ENCODE measurements at places on chromosomes 6 and 20.

DNA sequence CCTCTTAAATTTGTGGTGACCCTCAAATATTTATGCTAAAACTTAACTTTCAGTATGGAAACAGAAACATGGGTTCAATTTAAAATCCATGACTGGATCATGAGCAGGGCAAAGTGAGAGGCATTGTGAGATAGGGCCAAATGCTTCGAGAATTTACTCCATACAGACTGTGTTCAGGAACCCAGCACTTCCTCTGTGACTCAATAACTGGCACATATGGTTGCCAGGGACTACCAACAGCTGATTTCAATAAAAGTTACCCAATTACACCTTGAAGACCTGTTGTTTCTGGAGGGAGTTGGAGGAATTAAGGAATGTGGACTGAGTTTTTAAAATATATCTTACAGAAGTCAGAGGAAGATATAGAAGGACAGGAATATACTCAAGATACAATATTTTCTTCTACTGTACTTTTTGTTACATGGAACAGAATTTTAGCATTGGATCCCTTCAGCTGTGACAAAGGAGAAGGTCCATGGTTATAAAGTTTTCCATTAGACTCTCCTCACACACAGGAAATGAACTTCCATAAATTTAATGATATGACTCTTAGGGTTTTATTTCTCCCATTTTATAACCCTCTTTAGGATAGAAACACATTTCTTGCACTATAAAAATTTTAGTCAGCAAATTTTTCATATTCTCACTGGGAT, 258.5 kb downstream of the KHDC1L start:
- DNase-seq = no peak

- peak; percentile 33 for DNase-seq
These were observed 874.2 kb downstream of the TFAP2A start for GRCh38 chr6:9540534-9541126.

DNA sequence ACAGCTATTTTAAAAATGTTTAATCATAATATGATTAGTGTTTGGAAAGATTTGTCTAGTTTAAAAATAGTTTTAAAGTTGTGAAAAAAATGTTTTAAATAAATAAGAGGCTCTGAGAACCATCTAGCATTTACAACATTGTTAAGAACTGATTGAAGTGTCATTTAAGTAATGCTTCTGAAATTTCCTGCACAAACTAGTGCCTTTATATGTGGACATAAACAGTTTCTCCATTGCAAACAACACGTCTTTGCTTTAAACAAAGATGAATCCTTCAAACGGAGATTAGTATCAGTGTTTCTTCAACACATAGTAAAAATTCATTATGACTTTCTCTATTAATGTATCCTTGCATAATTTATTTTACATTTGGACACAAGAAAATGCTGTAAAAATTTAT, 45.9 kb upstream of the ID4 start:
- no peak for DNase-seq

DNA sequence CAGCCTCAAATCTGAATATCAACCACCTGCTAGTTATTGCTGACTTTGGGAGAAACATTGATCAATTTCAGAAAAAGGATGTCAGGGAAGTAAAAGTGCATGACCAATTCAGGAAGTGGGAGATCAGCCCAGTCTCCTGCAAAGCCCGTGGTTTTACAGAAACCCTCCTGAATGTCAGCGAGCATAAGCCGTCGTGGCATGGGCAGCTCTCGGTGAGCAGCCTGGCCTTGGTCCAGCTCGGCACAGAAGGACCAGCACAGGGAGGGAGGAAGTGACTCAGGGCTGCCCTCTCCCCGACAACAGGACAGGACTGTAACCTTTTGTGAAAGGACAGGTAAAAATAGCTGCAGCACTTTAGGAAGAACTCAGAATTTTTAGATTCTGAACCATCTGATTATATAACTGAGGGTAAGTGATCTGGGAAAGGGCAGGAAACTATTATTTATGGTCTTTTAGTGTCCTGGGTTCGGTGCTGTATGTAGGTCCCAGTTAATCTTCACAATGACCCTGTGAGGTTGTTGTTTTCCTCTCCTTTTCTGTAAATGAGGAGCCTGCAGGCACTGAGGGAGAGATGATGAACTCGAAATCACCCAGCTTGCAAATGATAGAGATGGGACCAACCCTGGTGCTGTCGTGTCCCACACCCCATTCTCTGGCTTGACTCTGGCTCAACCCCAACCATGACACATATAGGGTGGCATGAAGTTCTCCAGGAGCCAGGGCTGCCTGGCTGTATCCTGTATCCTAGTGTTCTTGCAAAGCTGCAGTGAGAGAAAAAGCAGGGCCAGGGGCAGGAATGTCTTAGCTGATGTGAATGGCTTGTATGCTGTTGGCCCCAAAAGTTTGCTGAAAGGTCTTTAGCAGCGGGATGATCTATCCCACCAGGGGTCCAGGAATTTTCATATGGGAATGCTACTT, 37.6 kb downstream of the NRN1 start:
- no peak for DNase-seq

- DNase-seq = no peak
These were observed 88.1 kb downstream of the SNAP25 start for GRCh38 chr20:10306440-10307358.
